ENCODE measurements at places on chromosomes 3 and 15.

DNA sequence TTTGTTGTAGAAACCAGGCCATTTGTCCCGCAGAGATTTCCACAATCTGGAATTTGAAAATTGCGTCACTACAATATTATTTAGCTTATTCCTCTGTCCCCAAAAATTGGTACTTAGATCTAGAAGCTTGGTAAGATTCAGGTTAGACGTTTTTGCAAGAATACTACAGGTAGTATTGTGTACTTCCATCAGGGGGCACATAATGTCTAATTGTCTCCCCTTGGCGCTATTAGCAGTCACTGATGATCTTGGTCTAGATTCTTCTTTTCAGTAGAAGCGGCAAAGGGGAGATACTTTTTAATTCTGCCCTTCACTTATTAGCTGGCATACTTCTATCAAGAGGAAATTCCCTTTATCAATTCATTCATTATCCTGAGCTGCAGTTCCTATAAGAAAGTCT, 42.6 kb upstream of the TRIM42 start:
- DNase-seq: no peak

DNA sequence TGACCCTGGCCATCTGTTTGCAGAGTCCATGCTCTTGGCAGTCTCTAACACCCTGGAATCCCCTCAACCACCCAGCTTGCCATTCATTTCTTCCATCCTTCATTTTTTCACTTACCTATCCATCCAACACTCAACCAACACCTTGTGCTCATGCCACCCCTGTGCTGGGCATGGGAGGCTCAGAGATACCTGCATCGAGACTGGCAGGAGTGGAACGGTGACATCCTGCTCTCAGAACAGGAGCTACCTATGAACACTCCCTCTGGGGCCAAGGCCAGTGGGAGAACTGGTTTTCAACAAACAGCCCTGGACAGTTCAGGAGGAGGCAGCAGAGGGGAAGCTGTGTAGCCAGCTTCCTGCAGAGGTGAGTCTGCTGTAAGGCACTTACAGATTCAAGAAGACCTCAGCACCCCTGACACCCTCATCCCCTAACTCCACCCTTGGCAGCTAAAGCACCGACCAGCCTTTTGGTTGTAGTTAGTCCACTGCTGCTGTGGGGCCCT, 19.5 kb upstream of the ATP2B2 start:
- no peak for DNase-seq

DNA sequence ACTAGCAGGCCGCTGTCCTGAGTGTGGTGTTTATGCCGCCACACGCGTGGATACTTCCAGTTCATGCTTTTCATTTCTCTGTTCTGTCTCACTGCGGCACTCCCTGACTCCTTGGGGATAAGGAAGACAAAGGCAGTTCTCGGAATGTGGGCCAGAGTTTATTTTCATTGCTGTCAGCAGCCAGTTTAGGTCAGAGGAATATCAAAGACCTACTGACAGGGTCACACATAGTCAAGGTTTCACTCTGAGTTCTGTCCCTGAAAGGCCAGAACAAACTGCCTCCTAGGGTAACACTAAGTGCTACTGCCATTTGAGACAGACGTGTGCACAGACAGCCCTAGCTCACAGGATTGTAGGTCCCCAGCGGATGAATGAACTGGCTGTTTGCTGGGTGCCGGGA, 27.3 kb upstream of the SPTBN5 start:
- no peak for DNase-seq

GRCh38 chr3:78858910-78859309, 908.9 kb downstream of the ROBO1 start:
- DNase-seq: no peak

DNA sequence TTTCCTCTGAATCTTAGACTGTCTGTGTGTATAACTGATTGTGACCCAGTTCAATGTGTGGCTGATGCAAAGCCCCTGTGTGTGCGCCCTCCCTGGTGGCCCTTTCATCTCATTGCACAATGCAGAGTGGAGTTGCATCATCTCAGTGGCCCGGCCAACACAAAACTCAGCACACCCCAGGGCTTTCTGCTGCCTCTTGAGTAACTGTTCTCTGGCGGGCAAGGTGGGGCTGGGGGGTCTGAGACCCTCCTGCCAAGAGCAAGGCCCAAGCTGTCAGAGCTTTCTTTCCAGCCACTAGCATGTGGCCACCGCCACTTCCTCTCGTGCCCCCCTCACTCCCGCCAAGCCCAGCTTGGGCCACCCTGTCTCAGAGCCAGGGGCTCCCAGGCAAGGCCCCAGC, 80.7 kb upstream of the ALDH1L1 start:
- no peak for DNase-seq

- DNase-seq: peak; percentile 78
Measured at GRCh38 chr3:15377961-15378791, 45.8 kb upstream of the SH3BP5 start.

DNA sequence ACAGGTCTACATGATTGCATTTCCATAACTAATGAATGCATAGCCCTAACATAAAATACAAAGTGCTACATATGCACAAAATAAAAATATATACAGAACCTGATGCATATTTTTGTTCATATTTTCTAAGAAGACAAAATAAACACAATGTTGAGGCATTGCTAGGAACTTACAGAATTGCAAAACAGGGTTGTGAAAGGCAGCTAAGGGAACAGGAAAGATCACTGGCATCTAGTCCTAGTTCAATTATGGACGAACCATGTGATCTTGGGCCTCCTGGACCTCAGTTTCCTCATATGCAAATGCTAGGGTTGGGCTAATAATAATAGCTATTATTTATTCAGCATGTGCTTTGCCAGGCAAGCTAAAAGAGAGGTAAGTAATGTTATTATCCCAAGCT, 15.5 kb upstream of the NCEH1 start:
- DNase-seq: no peak

DNA sequence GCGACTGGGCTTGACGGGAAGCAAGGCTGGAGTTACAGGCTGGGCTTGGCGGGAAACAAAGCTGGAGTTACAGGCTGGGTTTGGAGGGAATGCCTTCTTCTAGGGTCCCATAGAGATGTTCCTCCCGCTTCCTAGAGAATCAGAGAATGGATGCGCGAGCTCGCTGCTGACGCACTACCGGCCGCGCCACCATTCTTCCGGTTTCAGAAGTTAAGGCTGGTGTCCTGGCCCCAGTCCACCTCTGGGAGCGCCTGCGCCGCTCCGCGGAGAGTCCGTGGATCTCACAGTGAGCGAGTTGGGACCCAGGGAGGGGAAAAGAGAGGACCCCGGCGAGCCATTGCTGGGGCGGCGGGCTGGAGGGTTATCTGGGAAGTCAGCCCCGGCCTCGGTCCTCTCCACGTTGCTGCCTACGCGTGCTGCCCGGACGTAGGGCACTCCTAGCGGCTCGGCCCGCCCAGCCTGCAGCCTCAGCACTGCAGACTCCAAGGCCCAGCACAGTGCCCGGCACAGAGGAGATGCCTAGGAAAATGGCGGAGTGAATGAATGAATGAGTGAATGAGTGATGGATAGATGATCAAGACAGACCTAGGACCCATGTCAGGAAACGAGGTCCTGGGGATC, at the start of gene ZNF502:
Gene ZNF502 (plus strand): TSS at position 206 of the 621 bp plus-strand sequence. CDS start 7,602 bp downstream, outside the sequence.
- peak; percentile 39 for DNase-seq

DNA sequence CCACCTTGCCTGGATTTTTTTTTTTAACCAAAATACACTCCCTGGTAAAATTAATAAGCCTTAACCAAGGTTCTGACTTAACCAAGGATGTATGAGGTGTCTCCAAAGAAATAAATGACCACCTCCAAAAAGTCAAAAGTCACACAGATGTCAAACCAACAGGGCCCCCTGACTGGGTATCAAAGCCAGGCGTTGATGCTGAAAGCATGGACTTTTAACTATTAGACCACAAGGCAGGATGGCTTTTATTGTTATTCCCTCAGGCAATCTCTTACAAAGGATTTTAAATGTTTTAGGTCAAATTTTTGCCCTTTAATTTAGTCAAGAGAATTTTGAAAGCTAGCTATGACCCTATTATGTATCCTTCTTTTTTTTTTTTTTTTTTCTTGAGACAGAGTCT, 60.4 kb downstream of the OSTN start:
- no peak for DNase-seq

DNA sequence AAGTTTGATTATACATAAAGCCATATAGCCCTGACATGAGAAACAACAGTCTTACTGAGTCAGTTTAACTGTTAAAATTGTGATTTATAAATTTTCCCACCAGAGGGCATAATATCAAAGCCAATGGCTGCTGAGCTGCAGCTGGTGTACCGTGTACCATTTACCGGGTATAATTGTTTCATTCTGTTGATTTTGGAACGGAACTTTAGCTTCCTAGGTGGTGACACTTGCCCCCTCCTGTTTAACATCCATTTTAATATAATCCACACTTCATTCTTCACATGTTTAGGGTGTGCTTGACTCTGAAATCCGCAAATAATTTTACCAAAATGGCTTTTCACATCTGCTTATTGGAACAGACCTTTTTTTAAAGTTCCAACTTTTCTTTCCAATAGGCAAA, 72.8 kb downstream of the SLC9A9 start:
- DNase-seq: no peak

DNA sequence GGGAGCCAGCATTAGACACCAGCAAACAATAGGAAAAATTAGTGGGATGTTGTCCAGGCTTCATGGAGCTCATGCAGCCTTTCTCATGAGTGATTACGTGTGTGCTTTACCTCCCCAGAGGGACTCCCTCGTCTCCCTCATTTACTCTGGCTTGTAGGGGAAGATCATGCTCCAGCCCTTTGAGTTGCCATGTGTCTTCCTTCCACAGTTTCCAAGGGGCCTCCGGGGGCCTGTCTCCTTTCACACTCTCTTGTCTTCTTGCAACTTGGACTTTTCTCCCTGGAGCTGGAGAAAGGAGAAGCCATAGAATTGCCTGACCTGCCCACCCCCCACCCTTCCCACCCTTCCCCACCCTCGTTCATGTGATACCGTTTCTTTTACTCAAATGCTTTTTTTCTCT, 98.7 kb downstream of the FAM43A start:
- no peak for DNase-seq

DNA sequence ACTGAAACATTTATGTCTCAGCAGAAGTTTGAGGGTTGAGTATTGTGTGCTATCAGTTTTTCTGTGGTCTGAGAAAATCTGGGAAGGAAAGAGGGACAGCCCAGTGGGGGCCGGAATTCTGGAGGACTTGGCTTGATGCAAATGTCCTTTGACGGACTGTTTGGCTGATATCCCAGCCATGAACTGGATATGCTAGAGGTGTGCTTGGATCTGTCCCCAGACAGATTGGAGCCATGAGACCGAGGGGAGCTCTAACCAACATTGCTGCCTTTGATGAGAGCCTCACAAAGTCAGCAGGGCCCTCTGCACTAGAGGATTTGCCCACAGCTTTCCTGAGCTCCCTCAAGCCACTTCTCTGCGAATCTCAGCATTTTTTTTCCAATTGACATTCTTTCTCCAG, 405.6 kb downstream of the NTRK3 start:
- DNase-seq: no peak

DNA sequence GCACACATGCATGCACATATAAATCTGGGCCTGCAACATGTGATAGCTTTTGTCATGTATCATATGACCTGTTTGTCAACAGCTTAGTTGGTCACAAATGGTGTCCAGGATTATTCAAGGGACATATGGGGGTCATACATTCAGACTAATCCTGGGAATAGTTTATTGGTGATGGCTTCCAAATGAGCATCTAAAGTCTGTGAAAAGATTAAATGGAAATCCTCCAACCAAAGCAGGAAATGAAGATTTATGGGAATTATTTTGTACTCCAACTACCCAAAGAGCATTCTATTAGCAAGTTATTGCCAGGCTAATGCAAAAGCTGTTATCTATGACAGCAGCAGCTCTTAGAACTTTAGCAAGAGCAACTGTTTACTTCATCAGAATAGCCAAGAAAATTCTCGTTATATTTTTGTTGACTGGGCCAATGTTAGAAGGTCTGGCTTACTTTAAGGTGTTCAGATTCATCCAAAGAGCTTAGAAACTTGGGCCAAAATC, 7.1 kb downstream of the FSTL1 start:
- DNase-seq: no peak

DNA sequence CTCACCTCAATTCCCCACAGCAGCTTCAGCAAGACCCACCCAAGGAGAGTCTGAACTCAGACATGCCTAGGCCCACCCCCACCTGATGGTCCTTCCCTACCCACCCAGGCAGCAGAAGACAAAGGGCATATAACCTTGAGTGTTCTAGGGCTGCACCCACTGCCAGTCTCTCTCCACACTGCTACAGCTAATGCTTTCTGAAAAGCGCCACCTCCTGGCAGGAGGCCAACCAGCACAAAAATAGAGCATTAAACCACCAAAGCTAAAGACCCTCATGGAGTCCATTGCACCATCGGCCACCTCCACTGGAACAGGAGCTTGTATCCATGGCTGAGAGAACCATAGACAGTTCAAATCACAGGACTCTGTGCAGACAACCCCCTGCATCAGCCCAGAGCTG, 11.3 kb upstream of the RPL39L start:
- peak; percentile 53 for DNase-seq

DNA sequence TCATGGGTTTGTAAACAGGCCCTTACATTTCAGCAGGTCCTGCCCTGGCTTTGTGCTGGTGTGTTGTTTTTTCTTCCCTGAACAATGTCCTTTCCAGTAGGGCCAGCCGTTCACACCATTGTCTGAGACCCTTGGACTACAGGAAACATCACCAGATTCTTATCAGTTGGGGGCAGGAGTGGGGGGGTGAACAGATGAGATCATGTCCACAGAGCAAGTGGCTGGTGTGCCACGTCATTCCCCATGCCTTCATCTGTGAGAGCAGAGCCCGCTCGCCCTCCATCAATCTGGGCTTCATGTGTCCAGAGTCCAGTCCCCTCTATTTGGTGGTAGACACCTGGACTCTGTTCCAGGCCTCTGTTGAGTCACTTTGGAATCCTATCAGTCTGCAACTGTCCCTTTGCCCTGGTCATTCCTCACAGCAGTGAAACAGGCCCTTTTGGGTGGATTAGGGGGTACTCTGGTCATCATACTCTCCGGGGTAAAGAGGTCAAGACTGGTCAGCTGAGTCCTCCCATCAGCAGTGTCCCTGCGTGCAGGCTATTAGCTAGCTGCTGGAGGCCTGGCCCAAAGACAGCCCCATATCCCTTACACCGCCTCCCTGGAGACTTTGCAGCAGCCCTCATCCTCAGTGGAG, 15.0 kb downstream of the SEMA3G start:
- DNase-seq: no peak
